ENCODE measurements at places on chromosomes 6 and 20. TPM values are rescaled to one million over a fixed set of nuclear protein-coding genes. Genes with fewer than 3 reads are reported as not detected.
A peak's percentile ranks its signal among the peaks of the same experiment; 100 is the strongest.

The HBS1L gene
- 90.3 TPM for total RNA-seq

DNA sequence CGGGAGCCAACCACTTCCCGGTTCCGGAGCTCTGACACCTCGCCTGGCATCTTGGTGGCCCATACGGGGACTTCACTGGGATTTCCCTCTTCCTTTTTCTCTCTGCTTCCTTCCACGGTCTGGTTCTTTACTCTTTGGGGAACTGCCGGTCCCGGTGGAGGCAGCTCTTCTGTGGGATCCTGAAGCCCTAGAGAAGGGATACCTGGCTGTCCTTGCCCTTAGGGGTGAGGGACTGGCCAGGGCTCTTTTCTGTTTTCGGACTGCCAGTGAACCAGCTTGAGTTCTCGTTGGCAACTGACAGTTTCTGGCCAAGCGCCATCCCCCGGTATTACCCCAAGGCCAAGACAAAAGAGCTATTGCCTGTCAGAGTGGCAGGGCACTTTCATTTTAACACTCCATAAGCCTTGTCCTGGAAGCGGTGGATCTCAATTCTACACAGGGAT lies 880 bp upstream of the CPXM1 start:
- H3K4me1 ChIP-seq = peaks cover 22% of the 10 kb centered on the region
- H3K27ac ChIP-seq = no peak overlapping the region
- peak overlapping the region; percentile 59 for H3K4me3 ChIP-seq
- peaks cover 4% of the 10 kb centered on the region for H3K36me3 ChIP-seq
- no peak for DNase-seq

- no peak for DNase-seq
- H3K4me1 ChIP-seq = no peaks in the 10 kb centered on the region
- no peak overlapping the region for H3K4me3 ChIP-seq
- no peaks in the 10 kb centered on the region for H3K27me3 ChIP-seq
- no peak overlapping the region for H3K27ac ChIP-seq
These were observed 954.7 kb upstream of the ADGRB3 start for GRCh38 chr6:67680297-67680932.

DNA sequence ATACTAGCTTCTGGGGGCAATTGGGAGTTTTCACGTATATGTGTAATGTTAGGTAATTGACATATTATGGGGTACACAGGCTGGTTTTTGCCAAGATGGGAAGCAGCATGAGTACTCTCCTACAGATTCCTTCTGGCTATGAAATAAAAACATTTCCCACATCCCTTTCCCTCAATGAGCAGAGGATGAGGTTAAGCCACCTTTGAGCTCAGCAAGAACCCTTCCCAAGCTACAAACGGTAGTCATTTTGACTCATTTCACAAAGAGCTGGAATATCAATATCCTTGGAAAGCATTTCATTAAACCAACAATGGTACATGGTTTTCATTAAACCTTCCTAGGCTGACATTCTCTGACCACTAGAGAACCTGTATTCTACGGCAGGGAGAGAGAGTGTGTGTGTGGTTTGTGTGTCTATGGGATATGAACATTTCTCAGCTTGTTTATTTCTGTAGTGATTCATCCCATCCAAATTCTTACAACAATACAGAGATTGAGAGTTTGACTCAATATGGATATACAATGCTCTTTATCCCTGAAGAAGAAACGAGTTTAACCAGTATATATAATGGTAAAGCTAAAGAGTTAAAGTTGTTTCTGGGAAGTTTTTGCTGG lies 119.5 kb downstream of the ARHGAP18 start:
- H3K4me3 ChIP-seq = no peak overlapping the region
- H3K27ac ChIP-seq = no peak overlapping the region
- H3K4me1 ChIP-seq = no peaks in the 10 kb centered on the region
- peaks cover 13% of the 10 kb centered on the region for H3K36me3 ChIP-seq
- no peaks in the 10 kb centered on the region for H3K27me3 ChIP-seq
- no peak for DNase-seq

GRCh38 chr6:80638213-80639055 lies 532.0 kb downstream of the BCKDHB start:
- no peak overlapping the region for H3K4me3 ChIP-seq
- H3K27ac ChIP-seq = no peak overlapping the region
- no peak for DNase-seq
- no peaks in the 10 kb centered on the region for H3K36me3 ChIP-seq
- no peaks in the 10 kb centered on the region for H3K27me3 ChIP-seq

DNA sequence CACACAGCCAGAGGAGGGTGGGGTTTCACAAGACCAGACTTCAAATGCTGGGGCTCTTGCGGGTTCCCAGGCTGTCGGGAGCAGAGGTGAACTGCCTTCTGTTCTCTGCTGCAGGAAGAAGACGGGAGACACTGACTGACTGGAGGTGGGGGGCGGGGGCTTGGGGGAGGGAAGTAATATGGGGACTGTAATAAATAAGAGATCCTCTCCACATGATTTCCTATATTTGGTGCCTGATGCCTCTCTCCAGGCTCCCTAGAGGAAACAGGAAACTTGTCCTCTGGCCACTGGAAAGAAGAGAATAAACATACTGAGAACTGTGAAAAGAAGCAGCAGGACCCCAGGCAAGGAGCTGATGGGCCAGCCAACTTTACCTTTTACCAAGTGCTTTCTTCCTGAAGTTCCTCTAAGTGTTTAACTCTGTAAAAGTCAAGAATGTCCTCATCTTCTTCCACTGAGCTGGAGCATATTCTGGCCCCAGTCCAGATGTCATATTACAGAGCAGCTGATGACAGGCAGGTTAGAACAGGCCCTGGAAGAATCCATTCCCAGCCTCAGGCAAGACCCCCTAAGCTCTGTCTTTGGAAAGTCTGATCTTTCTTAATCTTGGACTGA lies 33.2 kb upstream of the ADGRF5 start:
- no peak overlapping the region for H3K27ac ChIP-seq
- DNase-seq = no peak
- no peaks in the 10 kb centered on the region for H3K27me3 ChIP-seq
- no peaks in the 10 kb centered on the region for H3K36me3 ChIP-seq
- H3K4me3 ChIP-seq = no peak overlapping the region
- no peaks in the 10 kb centered on the region for H3K4me1 ChIP-seq

DNA sequence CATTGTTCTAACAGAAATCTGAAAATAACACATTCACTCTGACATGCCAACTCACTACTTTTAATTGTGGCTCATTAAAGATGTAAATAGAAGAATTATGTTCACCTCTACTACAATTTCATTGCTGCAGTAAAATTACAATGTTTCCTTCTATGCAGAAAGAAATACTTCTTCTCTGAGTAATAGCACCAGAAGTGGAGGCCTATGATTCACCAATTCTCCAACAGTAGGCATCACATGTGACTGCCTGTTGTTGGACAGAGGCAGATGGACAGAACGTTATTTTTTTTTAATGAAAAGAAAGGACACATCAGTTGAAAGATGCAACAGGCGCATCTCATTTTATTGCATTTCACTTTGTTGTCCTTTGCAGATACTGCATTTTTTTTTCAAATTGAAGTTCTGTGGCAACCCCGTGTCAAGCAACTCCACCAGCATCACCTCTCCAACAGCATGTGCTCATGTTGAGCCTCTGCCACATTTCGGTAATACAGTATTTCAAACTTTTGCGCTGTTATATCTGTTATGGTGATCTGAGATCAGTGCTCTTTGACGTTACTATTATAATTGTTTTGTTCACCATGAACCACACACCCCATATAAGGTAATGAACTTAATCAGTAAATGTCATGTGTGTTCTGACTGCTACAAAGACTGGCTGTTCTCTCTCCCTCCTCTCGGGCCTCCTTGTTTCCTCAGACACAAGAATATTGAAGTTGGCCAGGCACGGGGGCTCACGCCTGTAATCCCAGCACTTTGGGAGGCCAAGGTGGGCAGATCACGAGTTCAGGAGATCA lies 121.4 kb downstream of the ATXN1 start:
- no peaks in the 10 kb centered on the region for H3K27me3 ChIP-seq
- no peak overlapping the region for H3K27ac ChIP-seq
- no peak for DNase-seq
- H3K4me3 ChIP-seq = no peak overlapping the region
- H3K36me3 ChIP-seq = peaks cover 64% of the 10 kb centered on the region

The HLA-DQA2 gene
- not detected for total RNA-seq

GRCh38 chr6:19860235-19860877 lies 23.2 kb downstream of the ID4 start:
- H3K27me3 ChIP-seq = no peaks in the 10 kb centered on the region
- no peak overlapping the region for H3K4me3 ChIP-seq
- H3K27ac ChIP-seq = no peak overlapping the region

DNA sequence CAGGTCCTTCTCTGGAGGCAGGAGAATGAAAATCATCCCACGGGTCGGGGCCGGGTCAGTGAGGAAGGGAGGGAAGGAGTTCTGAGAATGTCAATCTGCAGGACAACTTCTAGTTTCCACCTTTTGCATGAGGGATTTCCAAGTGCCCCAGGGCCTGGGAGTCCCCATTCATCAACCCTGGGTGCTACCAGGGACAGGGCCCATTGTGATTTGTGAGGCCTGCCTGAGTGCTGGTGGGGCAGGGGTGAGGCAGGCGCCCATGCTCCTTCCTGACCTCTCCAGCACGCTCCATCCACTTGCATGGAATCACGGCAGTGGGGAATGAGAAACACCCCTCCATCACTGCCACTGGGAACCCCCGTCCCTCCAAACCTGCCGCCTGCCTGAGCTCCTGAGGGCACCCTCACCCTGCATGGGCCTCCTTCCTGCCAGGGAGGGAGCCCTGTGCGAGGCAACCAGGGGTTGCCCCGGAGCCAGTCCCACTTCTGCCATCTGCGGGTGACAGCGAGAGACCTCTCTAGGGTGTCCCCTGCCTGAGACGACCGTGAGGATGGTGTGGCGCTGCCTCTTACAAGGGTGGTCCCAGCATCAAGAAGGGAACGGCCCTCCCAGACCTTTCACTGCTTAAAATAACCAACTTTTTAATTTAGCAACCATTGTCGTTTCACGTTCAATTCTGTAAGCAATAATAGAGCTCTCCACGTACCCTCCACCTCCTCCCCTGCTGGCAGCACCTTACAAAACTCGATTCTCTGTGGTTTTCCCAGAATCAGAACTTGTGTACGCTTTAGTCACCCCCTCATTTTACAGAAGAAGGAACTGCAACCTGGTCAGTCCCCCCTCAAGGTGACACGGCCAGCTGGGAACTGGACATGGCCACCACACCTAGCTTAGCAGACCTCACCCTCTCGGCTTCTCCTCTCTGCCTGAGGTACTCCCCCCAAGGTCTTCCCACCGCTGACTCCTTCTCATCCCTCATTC lies 28.6 kb downstream of the PMEPA1 start:
- no peaks in the 10 kb centered on the region for H3K4me1 ChIP-seq
- DNase-seq = no peak
- no peak overlapping the region for H3K27ac ChIP-seq
- H3K36me3 ChIP-seq = no peaks in the 10 kb centered on the region

GRCh38 chr6:17687136-17687535 lies 19.6 kb downstream of the NUP153 start:
- H3K4me3 ChIP-seq = no peak overlapping the region
- peaks cover 49% of the 10 kb centered on the region for H3K36me3 ChIP-seq
- no peaks in the 10 kb centered on the region for H3K27me3 ChIP-seq
- no peak for DNase-seq
- peaks cover 33% of the 10 kb centered on the region for H3K4me1 ChIP-seq
- no peak overlapping the region for H3K27ac ChIP-seq

GRCh38 chr20:63129991-63130657 lies 85.8 kb downstream of the YTHDF1 start:
- H3K36me3 ChIP-seq = no peaks in the 10 kb centered on the region
- H3K27me3 ChIP-seq = no peaks in the 10 kb centered on the region
- no peak overlapping the region for H3K27ac ChIP-seq
- no peak overlapping the region for H3K4me3 ChIP-seq

GRCh38 chr6:143608906-143609305 lies 68.9 kb upstream of the PHACTR2 start:
- no peak overlapping the region for H3K27ac ChIP-seq
- peaks cover 3% of the 10 kb centered on the region for H3K36me3 ChIP-seq
- H3K4me1 ChIP-seq = peaks cover 9% of the 10 kb centered on the region

- H3K27ac ChIP-seq = no peak overlapping the region
- no peak for DNase-seq
- no peak overlapping the region for H3K4me3 ChIP-seq
- H3K27me3 ChIP-seq = no peaks in the 10 kb centered on the region
- no peaks in the 10 kb centered on the region for H3K36me3 ChIP-seq
These were observed 335.5 kb upstream of the POU3F2 start for GRCh38 chr6:98498866-98499265.

DNA sequence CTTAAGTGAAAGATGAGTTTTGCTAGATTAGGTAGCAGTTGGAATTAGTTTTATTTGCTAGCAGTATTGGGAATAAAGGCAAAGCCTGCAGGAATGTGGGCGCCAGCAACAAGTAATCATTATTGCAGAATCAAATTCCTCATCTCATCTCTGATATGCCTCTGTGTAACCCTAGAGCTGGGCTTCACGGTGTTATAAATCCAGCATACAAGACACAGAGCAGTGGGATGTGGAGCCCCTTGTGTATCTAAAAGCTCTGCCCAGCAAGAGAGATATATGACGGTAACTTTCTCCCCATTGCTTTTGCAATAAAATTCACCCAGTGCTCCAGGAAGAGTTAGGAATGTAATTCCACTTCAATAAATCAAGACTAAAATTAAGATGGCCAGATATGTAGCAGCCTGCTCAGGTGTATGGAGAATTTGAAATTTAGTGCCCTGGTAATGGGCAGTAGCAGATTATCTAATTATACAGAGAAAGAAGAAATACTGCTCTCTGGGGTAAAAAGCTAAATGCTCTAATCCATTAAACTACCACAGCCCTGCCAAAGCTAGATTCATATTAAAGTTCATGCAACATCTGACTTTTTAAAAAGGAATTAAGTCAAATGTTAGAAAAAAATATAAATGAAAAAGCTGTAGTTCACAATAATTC lies 5.6 kb upstream of the BLOC1S5 start:
- peaks cover 24% of the 10 kb centered on the region for H3K4me1 ChIP-seq
- no peak for DNase-seq
- H3K27me3 ChIP-seq = no peaks in the 10 kb centered on the region
- no peak overlapping the region for H3K27ac ChIP-seq

- H3K27ac ChIP-seq = peak overlapping the region; percentile 97
- peak; percentile 68 for DNase-seq
- H3K4me1 ChIP-seq = peaks cover 56% of the 10 kb centered on the region
These were observed 893 bp downstream of the POLR1H start for GRCh38 chr6:30061858-30062458.

The BPIFA1 gene
- total RNA-seq = not detected

DNA sequence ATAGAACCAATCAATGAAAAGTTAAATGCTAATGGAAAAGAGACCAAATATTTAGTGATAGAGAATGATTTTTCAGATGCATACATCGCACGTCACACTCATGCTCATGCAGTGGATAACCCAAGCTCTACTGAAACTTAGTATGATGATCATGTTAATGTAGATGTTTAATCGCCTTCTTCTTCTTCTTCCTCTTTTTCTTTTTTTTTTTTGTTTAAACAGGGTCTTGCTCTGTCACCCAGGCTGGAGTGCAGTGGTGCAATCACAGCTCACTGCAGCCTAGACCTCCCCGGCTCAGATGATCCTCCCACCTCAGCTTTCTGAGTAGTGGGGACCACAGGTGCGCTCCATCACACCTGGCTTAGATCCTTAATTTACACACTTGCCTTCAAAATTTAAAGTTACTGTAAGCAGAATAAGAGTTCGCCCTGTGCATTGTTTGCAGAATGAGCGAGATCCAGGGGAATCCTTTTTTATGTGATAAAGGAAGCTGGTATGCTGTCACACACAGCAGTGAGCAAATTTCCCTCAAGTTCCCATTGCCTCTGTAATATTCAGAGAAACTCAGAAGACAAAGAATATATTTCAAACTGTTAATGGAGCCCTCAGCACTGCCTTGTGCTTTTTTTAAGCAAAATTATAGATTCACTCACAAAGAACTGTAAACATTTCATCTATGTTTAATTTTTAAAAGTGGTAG lies 194.2 kb upstream of the SGK1 start:
- H3K4me1 ChIP-seq = no peaks in the 10 kb centered on the region
- DNase-seq = no peak
- no peak overlapping the region for H3K4me3 ChIP-seq
- H3K27ac ChIP-seq = no peak overlapping the region
- no peaks in the 10 kb centered on the region for H3K27me3 ChIP-seq
